ENCODE measurements at places on chromosomes 5 and 9. TPM values are rescaled to one million over a fixed set of nuclear protein-coding genes. Genes with fewer than 3 reads are reported as not detected.

Gene IL31RA
- total RNA-seq: not detected

DNA sequence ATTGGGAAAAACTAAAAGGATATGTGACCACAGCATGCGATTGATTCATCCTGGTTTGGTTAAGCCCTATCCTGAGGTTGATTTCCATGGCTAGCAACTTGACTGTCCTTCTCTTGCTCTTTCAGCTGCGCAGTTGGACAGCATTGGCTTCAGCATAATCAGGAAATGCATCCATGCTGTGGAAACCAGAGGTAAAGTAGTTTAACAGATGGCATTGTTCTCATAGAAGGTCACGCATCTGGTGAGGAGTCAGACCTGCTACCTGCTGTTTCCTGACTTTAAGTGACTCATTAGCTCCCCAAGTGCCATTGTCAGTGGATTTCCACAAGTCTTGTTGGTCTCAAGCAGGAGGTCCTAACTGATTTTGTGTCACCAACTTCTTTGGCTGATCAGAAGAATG is 266.9 kb downstream of the ARHGAP26 start:
- no peaks in the 10 kb centered on the region for H3K27me3 ChIP-seq
- peaks cover 7% of the 10 kb centered on the region for H3K4me1 ChIP-seq
- peak; percentile 72 for DNase-seq
- no peaks in the 10 kb centered on the region for H3K36me3 ChIP-seq
- H3K27ac ChIP-seq: no peak overlapping the region
- no peak overlapping the region for H3K4me3 ChIP-seq

DNA sequence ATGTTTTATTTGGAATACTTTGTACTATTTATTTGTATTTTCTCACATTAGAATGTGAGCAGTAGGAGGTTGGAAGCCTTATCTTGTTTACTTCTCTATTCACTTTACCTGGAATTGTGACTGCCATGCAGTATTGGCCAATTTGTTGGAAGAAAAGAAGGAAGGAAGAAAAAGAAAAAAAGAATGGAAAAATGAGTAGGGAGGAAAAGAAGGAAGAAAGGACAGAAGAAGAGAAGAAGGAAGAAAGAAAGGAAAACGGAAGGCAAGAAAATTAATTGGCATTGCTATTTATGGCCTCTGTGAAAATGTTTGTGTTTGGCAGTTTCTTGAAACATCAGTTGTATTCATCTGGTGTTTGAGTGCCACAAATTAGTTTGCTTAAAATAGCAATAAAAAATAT is 575.2 kb upstream of the ZNF608 start:
- H3K27ac ChIP-seq: no peak overlapping the region
- no peak for DNase-seq
- H3K36me3 ChIP-seq: no peaks in the 10 kb centered on the region
- no peaks in the 10 kb centered on the region for H3K27me3 ChIP-seq
- no peak overlapping the region for H3K4me3 ChIP-seq

DNA sequence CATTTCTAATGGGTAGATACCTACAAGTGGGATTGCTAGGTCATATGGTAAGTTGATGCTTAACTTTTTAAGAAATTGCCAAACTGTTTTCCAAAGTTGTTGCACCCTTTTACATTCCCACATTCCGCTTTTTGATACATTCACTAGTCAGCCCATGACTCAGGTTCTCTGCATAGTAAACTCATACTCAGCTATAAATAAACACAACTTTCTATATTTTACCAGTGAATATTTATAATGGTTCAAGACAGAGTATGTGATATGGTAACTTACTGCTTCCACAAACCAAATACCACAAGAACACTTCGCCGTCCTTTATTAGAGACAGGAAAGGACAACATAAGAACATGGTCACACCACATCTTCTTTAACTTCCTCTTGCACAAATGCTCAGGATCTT is 54.0 kb downstream of the PLPP1 start:
- no peaks in the 10 kb centered on the region for H3K36me3 ChIP-seq
- H3K4me3 ChIP-seq: no peak overlapping the region
- peak overlapping the region; percentile 4 for H3K27ac ChIP-seq
- no peaks in the 10 kb centered on the region for H3K27me3 ChIP-seq
- no peak for DNase-seq
- H3K4me1 ChIP-seq: peaks cover 46% of the 10 kb centered on the region

GRCh38 chr9:71890042-71890679 is 20.8 kb downstream of the ABHD17B start:
- H3K27me3 ChIP-seq: no peaks in the 10 kb centered on the region
- no peak overlapping the region for H3K4me3 ChIP-seq
- H3K27ac ChIP-seq: peak overlapping the region; percentile 1
- H3K4me1 ChIP-seq: peaks cover 24% of the 10 kb centered on the region

DNA sequence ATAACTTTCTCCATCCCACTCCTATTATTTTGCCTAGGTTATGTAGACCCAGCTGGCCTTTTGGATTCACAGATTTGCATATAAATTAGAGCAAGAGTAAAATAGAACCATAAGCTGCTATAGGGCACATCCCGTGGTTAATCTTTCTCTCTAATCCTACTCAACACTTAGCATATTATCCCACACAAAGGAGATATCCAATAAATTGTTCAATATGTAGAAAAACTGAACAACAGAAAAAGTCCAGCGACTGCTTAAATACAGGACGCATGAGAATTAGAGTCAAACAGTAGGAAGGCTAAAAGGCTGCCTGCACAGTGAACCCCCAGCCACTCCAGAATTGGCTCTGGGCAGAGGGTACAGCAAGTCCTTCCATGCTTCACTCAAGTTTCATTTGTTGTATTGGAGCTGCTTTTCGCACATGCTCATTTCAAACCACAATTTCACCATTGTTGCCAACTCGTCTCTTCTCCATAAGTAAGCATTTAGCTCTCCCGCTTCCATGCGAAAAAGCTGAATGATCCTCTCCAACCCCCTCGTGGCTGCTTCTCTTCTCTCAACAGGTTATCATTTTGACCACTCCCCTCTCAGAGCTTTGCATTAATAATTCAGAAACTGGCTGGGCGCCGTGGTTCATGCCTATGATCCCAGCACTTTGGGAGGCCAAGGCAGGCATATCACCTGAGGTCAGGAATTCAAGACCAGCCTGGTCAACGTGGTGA is 14.1 kb upstream of the IQGAP2 start:
- H3K4me3 ChIP-seq: no peak overlapping the region
- no peak for DNase-seq

- DNase-seq: no peak
- H3K4me1 ChIP-seq: peaks cover 16% of the 10 kb centered on the region
- no peak overlapping the region for H3K27ac ChIP-seq
- H3K27me3 ChIP-seq: no peaks in the 10 kb centered on the region
Measured at GRCh38 chr5:115535479-115536035, 9.0 kb downstream of the FEM1C start.

DNA sequence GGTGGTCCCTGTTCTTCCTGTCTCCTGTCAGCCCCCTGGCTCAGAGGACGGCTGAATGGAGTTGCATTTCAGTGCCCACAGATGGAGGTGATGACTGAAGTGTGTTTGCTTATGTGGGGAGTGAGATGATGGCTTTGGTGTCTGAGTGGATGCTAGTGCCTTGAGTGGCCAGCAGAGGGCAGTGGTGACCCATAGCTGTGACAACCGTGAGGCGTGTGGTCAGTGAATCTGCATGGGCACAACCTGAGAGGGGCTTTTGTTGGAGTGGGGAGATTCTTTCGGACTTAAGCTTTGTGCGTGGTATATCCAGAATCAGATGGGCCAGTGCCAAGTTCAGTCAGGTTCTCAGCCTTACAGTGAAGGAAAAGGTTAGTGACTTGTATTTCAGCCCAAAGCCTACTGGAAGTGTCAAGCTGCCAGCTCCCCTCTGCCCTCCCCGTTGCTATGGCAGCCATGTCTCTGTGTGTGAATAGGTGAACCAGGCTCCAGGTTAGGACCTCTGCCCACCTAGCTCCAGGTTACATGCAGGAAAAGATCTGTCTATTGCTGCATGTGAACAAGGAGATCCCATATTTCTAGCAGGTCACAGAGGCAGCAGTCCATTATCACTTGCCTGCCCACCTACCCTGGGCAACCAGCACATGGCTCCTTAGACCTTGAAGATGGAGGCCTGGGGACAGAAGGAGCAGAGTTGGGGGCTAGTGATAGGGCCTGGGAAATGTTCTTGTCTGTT is 14.7 kb upstream of the CXXC5 start:
- H3K4me3 ChIP-seq: no peak overlapping the region
- peak overlapping the region; percentile 50 for H3K27ac ChIP-seq
- peak; percentile 82 for DNase-seq
- peaks cover 39% of the 10 kb centered on the region for H3K4me1 ChIP-seq
- no peaks in the 10 kb centered on the region for H3K27me3 ChIP-seq

GRCh38 chr9:93116072-93116961 is 17.7 kb downstream of the NINJ1 start:
- H3K4me3 ChIP-seq: no peak overlapping the region
- no peaks in the 10 kb centered on the region for H3K27me3 ChIP-seq
- no peak overlapping the region for H3K27ac ChIP-seq
- peaks cover 10% of the 10 kb centered on the region for H3K4me1 ChIP-seq
- peak; percentile 37 for DNase-seq

DNA sequence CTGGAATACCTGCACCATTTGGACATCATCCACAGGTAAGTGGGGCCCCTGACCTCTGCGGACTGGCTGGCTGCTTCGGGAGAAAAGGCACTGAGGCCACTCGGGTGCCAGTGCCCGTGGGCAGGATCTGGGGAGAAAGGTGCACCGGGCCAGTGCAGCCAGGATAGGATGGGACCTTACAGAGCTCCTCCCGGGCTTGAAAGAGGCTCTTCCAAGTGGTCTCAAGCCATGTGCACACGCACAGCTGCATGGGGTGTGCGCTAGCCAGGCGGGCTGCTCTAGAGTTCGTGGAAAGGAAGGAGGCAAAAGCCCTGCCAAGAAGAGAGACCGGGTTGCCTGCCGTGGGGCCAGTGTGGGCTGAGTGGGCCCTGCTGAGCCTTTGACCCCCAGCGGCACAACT is 13.4 kb downstream of the STKLD1 start:
- no peak overlapping the region for H3K27ac ChIP-seq
- no peak overlapping the region for H3K4me3 ChIP-seq
- H3K4me1 ChIP-seq: no peaks in the 10 kb centered on the region
- no peak for DNase-seq
- H3K27me3 ChIP-seq: no peaks in the 10 kb centered on the region

DNA sequence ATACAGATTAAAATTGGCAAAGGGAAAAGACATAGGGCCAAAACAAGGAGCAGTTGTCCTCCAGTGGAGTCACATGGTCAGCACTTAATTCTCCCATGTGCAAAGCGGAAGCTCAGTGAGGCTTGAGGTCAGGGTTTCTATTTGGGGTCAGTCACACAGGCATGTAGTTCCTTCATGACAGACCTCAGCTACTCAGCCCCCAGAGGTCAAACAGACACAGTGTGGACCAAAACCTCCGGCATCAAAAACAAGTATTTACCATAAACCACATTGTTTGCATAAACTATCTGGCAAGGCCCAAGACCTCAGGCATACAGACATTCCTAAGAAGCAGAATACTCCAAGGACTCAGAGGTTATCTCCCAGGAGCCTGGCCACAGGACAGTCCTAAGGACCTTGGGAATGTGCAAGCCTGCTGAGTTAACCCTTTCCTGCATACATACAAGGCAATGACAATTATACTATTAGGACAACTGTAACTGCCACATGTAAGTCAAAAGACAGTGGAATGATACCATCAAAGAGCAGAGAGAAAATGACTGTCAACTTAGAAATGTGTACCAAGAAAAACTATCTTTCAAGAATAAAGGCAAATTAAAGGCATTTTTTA is 28.7 kb upstream of the FNIP1 start:
- H3K27ac ChIP-seq: no peak overlapping the region
- H3K4me3 ChIP-seq: no peak overlapping the region
- H3K27me3 ChIP-seq: no peaks in the 10 kb centered on the region

DNA sequence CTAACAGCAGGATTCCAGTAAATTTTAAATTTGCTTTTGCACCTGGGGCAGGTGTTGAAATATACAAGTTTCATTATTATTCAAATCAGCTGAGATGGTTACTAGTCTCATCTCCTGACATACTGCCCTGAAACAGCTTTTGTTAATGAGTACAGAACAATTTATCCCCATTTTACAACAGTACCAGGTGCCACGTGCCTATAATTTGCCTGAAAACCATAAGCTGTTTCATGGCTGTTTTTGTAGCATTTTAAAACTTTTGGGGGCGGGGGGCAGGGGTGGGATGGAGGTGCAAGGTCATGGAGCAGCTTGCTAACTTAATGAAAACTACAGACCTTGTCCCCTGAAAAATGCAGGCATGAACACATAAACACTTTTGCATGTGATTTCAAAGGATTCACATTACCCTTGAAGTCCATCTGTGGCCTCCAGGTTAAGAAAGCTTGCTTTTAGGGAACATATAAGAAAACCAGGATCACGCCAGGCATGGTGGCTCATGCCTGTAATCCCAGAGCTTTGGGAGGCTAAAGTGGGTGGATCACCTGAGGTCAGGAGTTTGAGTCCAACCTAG is 42.1 kb downstream of the TIMD4 start:
- no peak overlapping the region for H3K4me3 ChIP-seq
- H3K4me1 ChIP-seq: peaks cover 15% of the 10 kb centered on the region
- DNase-seq: no peak
- no peaks in the 10 kb centered on the region for H3K27me3 ChIP-seq

Gene RFX3
- total RNA-seq: 22.1 TPM

GRCh38 chr5:87383216-87383615 is 29.5 kb downstream of the CCNH start:
- DNase-seq: no peak
- no peaks in the 10 kb centered on the region for H3K4me1 ChIP-seq
- no peaks in the 10 kb centered on the region for H3K27me3 ChIP-seq
- H3K27ac ChIP-seq: no peak overlapping the region

Gene TMED7
- 104 TPM for total RNA-seq

DNA sequence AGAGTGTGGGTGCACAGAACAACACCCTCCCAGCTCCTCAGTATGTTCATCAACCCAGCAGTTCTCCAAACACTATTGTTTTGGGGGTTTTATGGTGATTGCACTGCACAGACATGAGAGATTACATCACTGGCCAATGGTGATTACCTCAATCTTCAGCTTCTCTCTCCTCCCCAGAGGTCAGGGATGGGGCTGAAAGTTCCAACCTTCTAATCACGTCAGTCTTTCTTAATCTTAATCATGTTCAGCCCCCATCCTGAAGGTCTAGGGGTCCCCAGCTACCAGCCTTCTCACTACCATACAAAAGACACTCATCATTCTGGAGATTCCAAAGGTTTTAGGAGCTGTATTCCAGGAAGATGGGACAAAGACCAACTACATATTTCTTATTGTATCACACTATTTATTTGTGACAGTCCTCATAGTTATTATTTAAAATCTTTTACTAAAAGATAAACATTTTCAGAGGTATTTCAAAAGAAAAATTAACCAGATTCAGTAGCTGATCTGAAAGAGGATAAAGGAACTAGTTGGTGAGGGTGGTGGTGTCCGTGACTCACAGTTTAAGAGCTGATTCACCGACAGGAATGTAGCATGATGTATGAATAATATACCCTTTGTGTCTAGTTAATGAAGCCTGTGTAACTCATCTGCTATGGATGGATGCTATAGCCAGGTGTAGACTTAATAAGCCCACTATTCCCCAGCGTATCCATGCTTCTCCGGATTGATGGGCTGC is 35.6 kb downstream of the RASEF start:
- H3K36me3 ChIP-seq: no peaks in the 10 kb centered on the region
- no peak overlapping the region for H3K27ac ChIP-seq
- no peak for DNase-seq
- H3K4me1 ChIP-seq: no peaks in the 10 kb centered on the region

GRCh38 chr9:120980951-120981350 is 54.4 kb upstream of the TRAF1 start:
- H3K4me1 ChIP-seq: no peaks in the 10 kb centered on the region
- no peak overlapping the region for H3K27ac ChIP-seq
- no peaks in the 10 kb centered on the region for H3K27me3 ChIP-seq
- no peak overlapping the region for H3K4me3 ChIP-seq

GRCh38 chr9:135622415-135623020 is 16.8 kb downstream of the GLT6D1 start:
- no peak overlapping the region for H3K27ac ChIP-seq
- no peaks in the 10 kb centered on the region for H3K36me3 ChIP-seq
- no peaks in the 10 kb centered on the region for H3K4me1 ChIP-seq
- no peak for DNase-seq

Measured in GM23338 (cell line).